Stimulated activated CD4-positive, alpha-beta T cell treated with anti-CD3 and anti-CD28 coated beads, Interleukin-2, amount 100 ng/mL, for 24 hours (primary cell): ENCODE measurements at places on chromosomes 2 and 18.

DNA sequence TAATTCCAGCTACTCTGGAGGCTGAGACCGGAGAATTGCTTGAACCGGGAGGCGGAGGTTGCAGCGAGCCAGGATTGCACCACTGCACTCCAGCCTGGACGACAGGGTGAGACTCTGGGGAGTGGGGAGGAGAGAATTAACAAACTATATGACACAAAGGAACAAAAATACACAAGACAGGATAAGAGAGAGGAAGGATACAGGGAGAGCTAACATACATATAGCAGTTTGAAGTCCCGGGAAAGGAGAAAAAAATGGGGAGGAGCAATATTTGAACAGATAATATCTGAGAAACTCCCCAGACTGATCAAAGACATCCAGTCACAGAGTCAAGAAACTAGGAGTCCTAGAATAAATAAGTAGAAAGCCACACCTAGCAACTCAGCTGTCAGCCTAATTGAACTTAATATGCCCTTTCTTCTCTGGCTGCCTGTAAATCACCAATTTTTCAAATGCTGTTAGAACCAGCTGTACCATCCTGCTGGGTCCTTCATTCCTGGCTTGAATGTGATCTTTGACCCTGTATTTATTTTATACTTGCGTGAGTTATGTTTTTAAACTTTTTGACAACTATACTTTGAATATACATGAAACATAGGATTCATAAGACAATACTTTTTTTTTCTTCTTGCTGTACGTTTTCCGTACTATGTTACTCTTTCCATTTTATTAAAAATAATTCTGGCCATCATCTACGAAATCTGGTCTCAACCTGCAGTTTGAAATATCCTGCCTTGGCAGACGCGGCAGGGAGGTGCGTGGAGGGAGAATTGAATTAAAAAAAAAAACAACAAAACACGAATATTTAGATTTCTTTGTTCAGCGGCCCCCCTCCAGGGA, 876 bp upstream of the CYP27A1 start:
- no peak for DNase-seq

DNA sequence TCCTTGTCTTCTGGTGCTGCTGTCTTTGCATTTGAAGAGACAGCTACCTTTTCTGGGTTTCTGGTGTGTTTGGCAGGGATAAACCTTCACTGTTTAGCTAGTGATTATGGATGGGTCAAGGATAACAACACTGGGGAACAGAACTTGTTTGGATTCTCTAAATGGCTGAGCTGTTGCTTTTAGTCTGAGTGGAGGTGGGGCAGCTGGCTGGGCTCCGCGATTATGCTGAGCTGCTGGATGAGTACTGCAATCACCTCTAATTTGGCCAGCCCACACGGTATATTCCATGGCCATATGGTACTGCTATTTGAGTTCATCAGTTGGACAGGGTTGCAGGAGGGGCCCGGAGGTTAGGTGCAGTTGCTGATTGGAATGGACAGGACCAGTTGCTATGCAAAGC, 361.6 kb upstream of the TFPI start:
- DNase-seq: no peak

GRCh38 chr18:13703899-13704298, 22.5 kb downstream of the FAM210A start:
- no peak for DNase-seq

- no peak for DNase-seq
Observed at GRCh38 chr18:58511897-58512581, 116.9 kb downstream of the ALPK2 start.

DNA sequence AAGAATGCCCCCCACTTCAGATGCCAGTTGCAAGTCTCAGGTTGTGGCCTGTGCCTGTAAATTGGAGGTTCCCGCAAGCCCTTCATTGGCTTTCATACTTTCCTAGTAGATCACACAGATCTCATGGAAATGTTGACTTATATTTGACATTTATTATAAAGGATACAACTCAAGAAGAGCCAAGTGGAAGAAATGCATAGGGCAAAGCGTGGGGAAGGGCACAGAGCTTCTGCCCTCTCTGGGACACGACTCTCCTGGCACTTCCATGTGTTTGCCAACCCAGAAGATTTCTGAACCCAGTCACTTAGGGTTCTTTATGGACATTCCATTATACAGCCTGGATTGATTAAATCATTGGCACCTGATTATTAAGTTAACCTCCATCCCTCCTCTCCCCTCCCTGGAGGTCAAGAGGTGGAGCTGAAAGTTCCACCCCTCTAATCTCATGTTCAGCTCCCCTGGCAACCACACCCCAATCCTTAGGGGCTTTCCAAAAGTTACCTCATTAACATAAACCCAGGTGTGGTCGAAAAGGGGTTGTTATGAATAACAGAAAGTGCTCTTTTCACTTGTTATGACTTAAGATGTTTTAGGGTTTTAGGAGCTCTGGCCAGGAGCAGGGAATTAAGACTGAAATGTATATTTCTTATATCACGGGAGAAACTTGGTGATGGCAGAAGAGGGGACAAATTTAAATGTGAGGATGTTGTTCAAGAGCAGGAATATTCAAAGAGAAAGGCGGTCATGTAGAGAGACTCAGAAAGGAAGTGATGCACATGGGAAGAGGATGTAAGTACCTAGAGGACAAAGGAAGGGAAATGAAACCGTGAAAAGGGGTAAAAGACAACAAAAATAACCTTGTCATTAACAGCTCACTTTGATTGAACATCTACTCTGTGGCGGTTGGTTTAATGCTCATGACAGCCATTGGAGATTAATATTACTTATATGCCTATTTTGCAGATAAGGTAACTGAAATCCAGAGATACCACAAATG, 31.8 kb downstream of the SP100 start:
- peak; percentile 22 for DNase-seq
